ENCODE measurements at places on chromosomes 1 and 21. TPM values are rescaled to one million over a fixed set of nuclear protein-coding genes. Genes with fewer than 3 reads are reported as not detected.

The BGLAP gene
- 1.6 TPM for total RNA-seq

DNA sequence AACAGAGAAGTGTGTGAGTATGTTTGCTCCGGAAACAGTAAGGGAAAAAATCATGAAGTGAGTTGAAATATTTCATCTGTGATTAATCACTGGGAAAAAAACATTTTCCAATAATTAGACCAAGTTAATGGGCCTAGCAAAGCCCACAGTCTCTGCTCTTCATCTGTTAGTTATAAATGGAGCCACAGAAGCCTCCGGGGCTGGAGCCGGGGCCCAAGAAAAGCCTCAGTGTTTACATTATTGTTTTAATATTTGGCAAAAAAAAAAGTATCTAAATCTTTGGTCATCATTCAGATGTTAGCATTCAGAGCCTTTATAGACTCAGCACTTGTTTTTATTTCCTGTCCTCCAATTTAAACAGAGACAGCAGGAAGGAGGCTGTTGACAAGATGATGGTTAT lies 115.0 kb downstream of the UBE2U start:
- no peaks in the 10 kb centered on the region for H3K4me1 ChIP-seq
- H3K4me3 ChIP-seq, result no peak overlapping the region
- no peak overlapping the region for H3K27ac ChIP-seq
- no peaks in the 10 kb centered on the region for H3K36me3 ChIP-seq
- no peak for DNase-seq

- H3K36me3 ChIP-seq, result peaks cover 3% of the 10 kb centered on the region
- H3K27ac ChIP-seq, result no peak overlapping the region
- no peak overlapping the region for H3K4me3 ChIP-seq
- H3K27me3 ChIP-seq, result no peaks in the 10 kb centered on the region
Observed at GRCh38 chr1:154316704-154317103, 4.2 kb upstream of the AQP10 start.

GRCh38 chr1:96901783-96902363 lies 180.3 kb downstream of the PTBP2 start:
- H3K36me3 ChIP-seq, result no peaks in the 10 kb centered on the region
- no peaks in the 10 kb centered on the region for H3K4me1 ChIP-seq
- no peak overlapping the region for H3K27ac ChIP-seq

DNA sequence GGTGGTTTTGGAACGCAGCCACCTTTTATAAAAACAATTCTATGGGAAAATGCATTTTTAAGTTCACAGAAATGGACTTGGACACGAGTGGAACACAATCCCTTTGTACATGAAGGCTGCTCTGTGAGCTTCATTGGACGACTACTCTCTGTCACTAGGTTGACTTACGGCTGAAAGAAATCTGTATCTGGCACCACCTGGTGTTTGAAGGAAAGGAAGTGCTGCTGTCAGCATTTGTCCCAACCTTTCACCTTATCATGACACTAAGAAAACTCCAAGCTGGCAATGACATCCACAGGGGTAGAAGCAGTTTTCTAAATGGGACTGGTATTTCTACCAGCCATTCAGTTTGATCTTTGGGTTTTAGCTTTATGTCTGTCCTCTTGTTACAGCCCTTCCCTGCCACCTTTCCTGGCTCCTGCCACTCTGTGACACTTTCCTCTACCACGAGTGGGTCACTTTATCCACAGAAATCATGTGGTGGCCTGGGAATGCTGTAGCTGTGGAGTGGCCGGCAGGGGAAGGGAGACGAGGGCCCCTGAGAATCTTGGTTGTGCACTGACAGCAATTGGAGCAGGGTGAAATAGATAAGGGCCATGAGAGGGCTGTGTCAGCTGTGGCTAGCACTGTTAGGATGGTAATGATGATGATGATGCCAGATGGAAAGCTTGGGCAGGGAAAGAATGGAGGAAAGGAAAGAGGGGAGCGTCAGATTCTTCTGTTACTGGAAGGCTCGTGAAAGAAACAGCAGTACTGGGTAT lies 85.2 kb downstream of the TBX19 start:
- no peaks in the 10 kb centered on the region for H3K36me3 ChIP-seq
- H3K27ac ChIP-seq, result no peak overlapping the region
- no peak overlapping the region for H3K4me3 ChIP-seq
- peaks cover 5% of the 10 kb centered on the region for H3K4me1 ChIP-seq
- DNase-seq, result no peak
